Mesothelial cell of epicardium (in vitro differentiated cells): ENCODE measurements at places on chromosomes 1 and 21.
A peak's percentile ranks its signal among the peaks of the same experiment; 100 is the strongest.

DNA sequence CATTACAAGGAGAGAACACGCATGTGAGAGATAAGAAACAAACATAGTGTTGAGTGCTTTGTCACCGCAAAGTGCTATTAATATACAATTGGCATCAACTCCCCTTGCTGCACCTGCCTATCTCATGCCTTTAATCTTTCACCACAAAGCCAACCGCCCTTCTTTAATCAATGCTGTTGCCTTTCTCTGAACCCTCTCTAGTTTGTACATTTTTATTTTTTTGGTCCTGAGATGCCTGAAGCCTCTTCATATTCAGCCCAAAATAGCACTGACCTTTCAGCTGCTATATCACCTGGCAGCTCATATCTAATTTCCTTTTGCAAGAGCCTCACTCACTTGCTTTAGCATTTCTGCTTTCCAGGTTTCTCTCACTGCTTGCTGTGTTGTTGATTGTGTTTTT lies 504.7 kb downstream of the NUF2 start:
- H3K27ac ChIP-seq = no peak overlapping the region
- no peak overlapping the region for H3K4me3 ChIP-seq
- H3K36me3 ChIP-seq = peaks cover 1% of the 10 kb centered on the region

GRCh38 chr21:28734522-28735175 lies 258.0 kb downstream of the LTN1 start:
- no peak overlapping the region for H3K27ac ChIP-seq
- DNase-seq = no peak
- no peaks in the 10 kb centered on the region for H3K27me3 ChIP-seq
- H3K36me3 ChIP-seq = no peaks in the 10 kb centered on the region
- H3K4me3 ChIP-seq = no peak overlapping the region
- H3K4me1 ChIP-seq = peaks cover 14% of the 10 kb centered on the region

DNA sequence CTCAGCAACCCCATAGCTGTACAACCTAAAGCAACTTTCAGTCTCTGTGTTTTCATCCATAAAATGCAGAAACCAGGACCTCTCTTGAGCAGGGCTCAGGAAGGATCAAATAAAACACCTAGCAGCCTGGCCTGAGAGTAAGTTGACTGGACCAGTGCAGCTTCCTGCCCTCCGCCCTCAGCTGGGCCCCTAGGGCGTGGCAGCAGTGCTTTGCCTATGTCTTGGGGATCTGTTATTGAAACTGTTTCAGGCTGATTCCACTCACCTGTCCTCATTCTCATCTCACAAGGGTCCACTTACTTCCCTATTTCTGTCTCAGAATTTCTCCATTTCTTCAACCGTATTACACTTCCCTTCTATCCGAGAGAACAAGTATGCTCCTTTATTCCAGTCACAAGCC lies 17.3 kb downstream of the LRRC42 start:
- H3K27ac ChIP-seq = no peak overlapping the region
- H3K36me3 ChIP-seq = peaks cover 37% of the 10 kb centered on the region
- no peaks in the 10 kb centered on the region for H3K27me3 ChIP-seq
- no peak overlapping the region for H3K4me3 ChIP-seq
- H3K4me1 ChIP-seq = peaks cover 9% of the 10 kb centered on the region

GRCh38 chr1:192795916-192796618 lies 12.8 kb upstream of the RGS2 start:
- no peak overlapping the region for H3K27ac ChIP-seq
- H3K27me3 ChIP-seq = no peaks in the 10 kb centered on the region
- H3K4me3 ChIP-seq = no peak overlapping the region
- H3K36me3 ChIP-seq = no peaks in the 10 kb centered on the region
- peaks cover 33% of the 10 kb centered on the region for H3K4me1 ChIP-seq
- no peak for DNase-seq

- H3K27me3 ChIP-seq = no peaks in the 10 kb centered on the region
- peaks cover 3% of the 10 kb centered on the region for H3K4me1 ChIP-seq
- H3K27ac ChIP-seq = no peak overlapping the region
Observed at GRCh38 chr1:82706741-82707140, 906.0 kb downstream of the ADGRL2 start.

GRCh38 chr1:179310291-179310690 lies 16.7 kb downstream of the SOAT1 start:
- no peak for DNase-seq
- H3K27me3 ChIP-seq = no peaks in the 10 kb centered on the region
- H3K4me1 ChIP-seq = peaks cover 4% of the 10 kb centered on the region
- peak overlapping the region; percentile 39 for H3K27ac ChIP-seq
- no peak overlapping the region for H3K4me3 ChIP-seq

DNA sequence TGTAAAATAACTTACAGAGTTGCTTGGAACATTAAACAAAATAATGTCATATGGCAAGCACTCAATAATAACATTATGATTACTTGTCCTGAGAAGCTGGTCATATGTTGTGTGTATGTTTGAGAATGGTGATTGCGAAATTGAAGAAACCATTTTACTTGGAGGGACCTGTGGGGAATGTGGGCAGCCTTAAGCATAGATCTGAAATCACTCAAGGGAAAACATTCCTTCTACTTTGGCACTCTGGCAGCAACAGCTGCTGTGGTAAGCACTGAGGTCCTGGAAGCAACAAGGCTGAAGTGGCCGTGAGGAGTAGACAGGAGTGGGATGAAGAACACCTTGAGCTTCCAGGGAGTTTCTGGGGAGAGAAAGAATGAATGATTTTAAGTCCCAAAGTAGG lies 165.4 kb upstream of the ADAMTS5 start:
- peaks cover 23% of the 10 kb centered on the region for H3K4me1 ChIP-seq
- no peak for DNase-seq
- H3K36me3 ChIP-seq = no peaks in the 10 kb centered on the region
- H3K27me3 ChIP-seq = no peaks in the 10 kb centered on the region
- H3K4me3 ChIP-seq = no peak overlapping the region

GRCh38 chr1:157490467-157491165 lies 61.7 kb downstream of the FCRL5 start:
- H3K36me3 ChIP-seq = no peaks in the 10 kb centered on the region
- H3K27me3 ChIP-seq = peaks cover 4% of the 10 kb centered on the region
- no peak overlapping the region for H3K4me3 ChIP-seq

GRCh38 chr1:84985365-84985764 lies 11.5 kb downstream of the MCOLN2 start:
- no peaks in the 10 kb centered on the region for H3K4me1 ChIP-seq
- no peaks in the 10 kb centered on the region for H3K36me3 ChIP-seq
- H3K27ac ChIP-seq = no peak overlapping the region
- no peak for DNase-seq

DNA sequence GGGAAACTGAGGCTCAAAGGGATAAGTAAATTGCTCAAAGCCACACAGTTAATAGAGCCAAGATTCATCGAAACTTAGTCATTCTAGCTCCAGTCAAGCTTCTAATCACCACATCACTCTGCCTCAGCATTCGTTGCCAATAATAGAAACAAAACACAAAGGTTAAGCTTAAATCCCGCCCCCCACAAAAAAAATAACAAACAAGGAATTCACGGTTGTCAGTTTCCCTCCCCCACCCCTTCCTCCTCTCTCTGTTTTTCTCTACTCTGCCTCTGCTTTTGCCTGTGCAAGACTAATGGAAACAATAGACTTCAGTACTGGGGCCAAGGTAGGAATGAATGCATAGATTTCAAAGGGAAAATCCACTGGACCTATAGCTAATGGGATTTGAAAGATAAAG lies 70.7 kb upstream of the ZNF644 start:
- H3K27ac ChIP-seq = peak overlapping the region; percentile 31
- H3K4me1 ChIP-seq = peaks cover 10% of the 10 kb centered on the region
- H3K4me3 ChIP-seq = no peak overlapping the region
- H3K27me3 ChIP-seq = no peaks in the 10 kb centered on the region
- DNase-seq = no peak

DNA sequence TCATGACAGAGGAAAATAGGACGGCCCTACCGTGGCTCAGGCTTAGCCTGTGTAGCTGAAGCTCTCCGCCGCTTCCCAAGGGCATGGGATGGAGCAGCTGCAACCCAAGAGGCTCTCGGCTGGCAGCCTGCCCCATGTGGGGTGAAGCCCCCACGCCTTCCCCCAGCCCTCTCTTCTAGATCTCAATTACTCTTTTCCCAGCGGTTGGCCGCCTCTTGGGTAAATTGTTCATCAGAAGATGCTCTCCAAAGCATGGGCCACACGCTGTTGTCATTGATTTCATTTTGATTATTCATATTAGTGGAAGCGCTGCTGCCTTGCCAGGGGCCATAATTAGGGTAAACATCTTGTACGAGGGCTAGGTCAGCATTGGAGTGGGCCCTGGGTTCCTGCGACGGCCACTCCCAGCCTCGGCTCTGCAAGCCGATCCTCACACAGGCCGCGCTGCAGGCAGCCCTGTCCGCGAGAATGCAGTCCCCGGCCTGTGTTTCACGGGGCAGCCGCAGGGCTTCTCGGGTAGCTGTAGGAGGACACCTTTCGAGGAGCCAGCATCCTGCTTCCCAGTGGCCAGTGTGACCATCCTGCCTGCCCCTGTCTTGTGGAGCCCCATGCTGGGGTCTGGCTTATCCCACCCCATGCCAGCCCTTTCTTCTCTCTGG lies 114.4 kb upstream of the VAMP3 start:
- H3K27ac ChIP-seq = no peak overlapping the region
- H3K27me3 ChIP-seq = peaks cover 8% of the 10 kb centered on the region
- no peaks in the 10 kb centered on the region for H3K36me3 ChIP-seq
- H3K4me3 ChIP-seq = no peak overlapping the region

- no peaks in the 10 kb centered on the region for H3K27me3 ChIP-seq
- H3K36me3 ChIP-seq = peaks cover 27% of the 10 kb centered on the region
- H3K4me3 ChIP-seq = no peak overlapping the region
- no peak overlapping the region for H3K27ac ChIP-seq
- DNase-seq = no peak
Observed at GRCh38 chr1:161855260-161855659, 89.1 kb downstream of the ATF6 start.

GRCh38 chr1:64060611-64061302 lies 142.7 kb upstream of the UBE2U start:
- no peaks in the 10 kb centered on the region for H3K27me3 ChIP-seq
- peak overlapping the region; percentile 8 for H3K27ac ChIP-seq
- peaks cover 42% of the 10 kb centered on the region for H3K4me1 ChIP-seq

- no peaks in the 10 kb centered on the region for H3K4me1 ChIP-seq
- peaks cover 42% of the 10 kb centered on the region for H3K36me3 ChIP-seq
- no peak overlapping the region for H3K27ac ChIP-seq
- no peak for DNase-seq
- H3K27me3 ChIP-seq = no peaks in the 10 kb centered on the region
Observed at GRCh38 chr1:9746651-9747050, 77.1 kb downstream of the CLSTN1 start.

DNA sequence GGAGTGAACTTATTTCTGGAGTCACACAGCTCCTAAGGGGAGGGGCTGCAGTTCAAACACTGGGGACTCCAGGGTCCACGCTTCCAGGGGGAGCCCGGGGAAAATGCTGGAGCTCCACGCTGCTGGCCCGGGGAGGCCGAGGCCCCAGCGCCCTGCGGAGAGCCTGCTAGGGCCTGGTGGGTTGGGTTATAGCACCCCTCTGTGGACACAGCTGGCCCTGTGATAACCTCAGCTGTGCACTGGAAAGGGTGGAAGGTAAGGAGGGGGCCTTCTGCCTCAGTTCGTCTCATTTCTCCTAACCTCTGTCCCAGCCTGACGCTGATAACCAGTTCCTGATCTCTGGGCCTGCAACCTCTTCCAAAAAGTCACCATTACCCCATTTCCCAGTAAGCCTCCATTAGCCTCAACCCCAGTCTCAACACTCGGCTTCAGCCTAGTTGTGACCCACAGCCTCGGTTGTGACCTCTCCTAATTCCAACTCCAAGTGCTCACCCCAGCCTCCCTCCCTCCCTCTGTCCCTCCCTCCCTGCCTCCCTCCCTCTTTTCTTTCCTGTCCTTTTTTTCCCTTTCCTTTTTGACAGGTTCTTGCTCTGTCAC lies 7.1 kb downstream of the NBL1 start:
- DNase-seq = no peak
- H3K36me3 ChIP-seq = no peaks in the 10 kb centered on the region
- peaks cover 3% of the 10 kb centered on the region for H3K27me3 ChIP-seq
- peaks cover 2% of the 10 kb centered on the region for H3K4me1 ChIP-seq
- H3K27ac ChIP-seq = no peak overlapping the region

DNA sequence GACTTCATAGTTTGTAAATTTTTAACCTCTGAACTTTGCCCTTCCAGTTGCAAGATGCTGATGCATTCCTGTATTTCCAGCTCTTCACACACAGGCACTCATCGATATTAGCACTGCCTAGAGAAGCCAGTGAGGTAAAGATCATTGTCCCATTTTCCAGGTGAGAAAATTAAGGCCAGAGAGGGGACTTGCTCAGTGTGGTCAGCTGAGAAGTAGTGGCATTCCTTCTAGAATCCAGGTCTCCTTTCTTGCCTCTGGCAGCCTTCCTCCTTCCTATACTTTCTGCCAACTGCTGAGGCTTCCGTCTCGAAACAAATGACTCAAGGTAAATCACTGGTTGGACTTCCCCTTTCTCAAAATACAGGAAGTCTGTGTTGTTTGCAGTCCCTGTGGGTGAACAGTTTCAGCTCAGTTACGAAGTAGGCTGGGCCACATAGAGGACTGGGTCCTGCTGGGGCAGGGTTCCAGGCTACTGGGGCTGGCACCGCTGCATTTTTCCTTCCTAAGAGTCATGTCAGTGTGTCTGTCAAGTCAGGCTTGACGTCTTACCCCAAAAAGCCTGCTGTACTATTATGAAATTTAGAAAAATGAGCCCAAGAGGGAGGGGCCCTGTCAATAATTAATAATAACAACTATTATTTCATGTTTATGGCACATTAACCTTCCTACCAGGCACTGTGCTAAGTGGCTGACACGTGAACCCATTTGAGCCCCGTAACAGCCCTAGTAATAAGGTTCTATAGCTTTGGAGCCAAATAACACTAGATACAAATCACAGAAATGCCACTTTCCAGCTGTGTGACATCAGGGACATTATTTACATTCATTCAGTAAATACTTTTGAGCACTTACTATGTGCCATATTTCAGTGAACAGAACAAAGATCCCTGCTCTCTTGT lies 16.6 kb upstream of the RNF19B start:
- no peaks in the 10 kb centered on the region for H3K27me3 ChIP-seq
- no peak overlapping the region for H3K27ac ChIP-seq
- H3K36me3 ChIP-seq = no peaks in the 10 kb centered on the region
- H3K4me3 ChIP-seq = no peak overlapping the region
- peaks cover 8% of the 10 kb centered on the region for H3K4me1 ChIP-seq
- DNase-seq = no peak
